Activated T-cell treated with anti-CD3 and anti-CD28 coated beads, Interleukin-2, amount 50 U/mL, for 72 hours (primary cell): ENCODE measurements at places on chromosomes 11 and 22. TPM values are rescaled to one million over a fixed set of nuclear protein-coding genes. Genes with fewer than 3 reads are reported as not detected.

DNA sequence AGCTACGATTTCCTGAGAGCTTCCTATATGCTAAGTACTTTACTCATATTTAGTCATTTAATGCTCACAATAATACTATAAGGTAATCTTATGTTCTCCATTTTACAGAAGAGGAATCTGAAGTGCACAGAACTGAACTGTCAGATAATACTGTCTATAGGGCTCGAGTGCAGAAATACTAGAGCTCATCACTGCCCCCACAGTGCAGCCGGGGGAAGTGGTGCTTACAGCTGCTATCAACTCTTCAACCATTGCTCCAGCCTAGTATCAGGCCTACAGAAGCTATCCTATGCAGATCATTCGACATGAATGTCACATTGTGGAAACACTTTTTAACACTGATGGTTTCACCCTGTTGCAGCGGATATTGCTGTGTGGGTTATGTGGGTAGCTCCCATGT, 929.9 kb downstream of the NTM start:
- no peaks in the 10 kb centered on the region for H3K27me3 ChIP-seq
- DNase-seq, result no peak
- no peaks in the 10 kb centered on the region for H3K36me3 ChIP-seq
- no peak overlapping the region for H3K27ac ChIP-seq
- H3K4me3 ChIP-seq, result no peak overlapping the region

- no peaks in the 10 kb centered on the region for H3K27me3 ChIP-seq
- H3K27ac ChIP-seq, result no peak overlapping the region
- H3K36me3 ChIP-seq, result no peaks in the 10 kb centered on the region
- no peak for DNase-seq
Observed at GRCh38 chr11:131522851-131523250, 152.4 kb downstream of the NTM start.

DNA sequence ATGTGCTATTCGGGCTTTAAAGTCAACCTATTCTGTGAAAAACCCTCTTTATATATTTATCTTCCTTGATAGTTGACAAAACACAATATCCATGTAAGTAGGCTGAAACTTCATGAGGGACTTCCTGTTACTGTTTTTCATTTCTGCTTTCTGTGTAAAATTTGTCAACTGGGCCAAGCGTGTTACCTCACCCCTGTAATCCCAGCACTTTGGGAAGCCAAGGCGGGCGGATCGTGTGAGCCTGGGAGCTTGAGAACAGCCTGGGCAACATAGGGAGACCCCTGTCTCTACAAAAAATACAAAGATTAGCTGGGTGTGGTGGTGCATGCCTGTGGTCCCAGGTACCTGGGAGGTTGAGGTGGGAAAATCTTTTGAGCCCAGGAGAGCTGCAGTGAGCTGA, 66.5 kb upstream of the SLC25A18 start:
- no peak overlapping the region for H3K4me3 ChIP-seq
- no peak for DNase-seq
- peaks cover 6% of the 10 kb centered on the region for H3K4me1 ChIP-seq
- no peaks in the 10 kb centered on the region for H3K36me3 ChIP-seq
- H3K27ac ChIP-seq, result no peak overlapping the region

GRCh38 chr11:92972248-92972647, 2.8 kb downstream of the MTNR1B start:
- no peak overlapping the region for H3K4me3 ChIP-seq
- H3K36me3 ChIP-seq, result no peaks in the 10 kb centered on the region
- no peak overlapping the region for H3K27ac ChIP-seq
- no peak for DNase-seq
- peaks cover 38% of the 10 kb centered on the region for H3K27me3 ChIP-seq

GRCh38 chr11:81253244-81253643, 1480.4 kb downstream of the FAM181B start:
- H3K27ac ChIP-seq, result no peak overlapping the region
- DNase-seq, result no peak
- H3K4me3 ChIP-seq, result no peak overlapping the region
- H3K36me3 ChIP-seq, result no peaks in the 10 kb centered on the region
- no peaks in the 10 kb centered on the region for H3K4me1 ChIP-seq
- no peaks in the 10 kb centered on the region for H3K27me3 ChIP-seq

DNA sequence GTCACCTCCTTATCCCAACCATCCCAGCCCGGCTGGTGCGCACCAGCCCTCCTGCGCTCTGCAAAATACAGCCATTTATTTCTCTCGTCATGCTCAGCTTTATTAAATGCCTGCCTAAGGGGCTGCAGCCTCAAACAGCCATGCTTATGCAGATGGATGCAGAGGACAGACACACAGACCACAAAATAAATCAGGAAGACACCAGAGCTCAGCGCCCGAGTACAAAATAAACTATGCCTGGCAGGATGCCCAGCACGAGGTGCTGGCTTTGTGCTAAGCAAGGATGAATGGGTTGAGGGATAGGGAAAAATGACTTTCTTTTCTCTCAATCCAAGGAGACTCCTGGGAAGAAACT, 70.5 kb downstream of the RPUSD4 start:
- no peak overlapping the region for H3K27ac ChIP-seq
- H3K4me1 ChIP-seq, result no peaks in the 10 kb centered on the region
- H3K27me3 ChIP-seq, result peaks cover 18% of the 10 kb centered on the region
- no peak for DNase-seq
- H3K4me3 ChIP-seq, result no peak overlapping the region

DNA sequence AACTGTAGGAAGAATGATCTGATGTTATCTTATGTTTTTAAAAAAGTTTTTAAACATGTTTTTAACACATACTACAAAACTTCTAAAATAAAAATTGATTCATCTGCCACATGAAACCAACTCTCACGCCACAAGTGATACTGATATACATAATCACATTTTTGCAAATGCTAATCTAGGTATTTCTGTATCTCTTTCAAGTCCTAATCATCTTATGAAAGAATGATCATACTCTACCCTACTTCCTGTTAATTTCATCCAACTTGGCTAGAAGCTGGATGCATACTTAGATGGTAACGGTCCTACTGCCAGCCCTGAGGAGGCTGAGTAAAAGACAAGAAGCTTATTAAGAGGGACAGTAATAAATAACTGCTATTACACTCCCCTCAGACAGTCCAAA, 19.2 kb downstream of the THAP12 start:
- H3K4me1 ChIP-seq, result peaks cover 35% of the 10 kb centered on the region
- H3K27me3 ChIP-seq, result no peaks in the 10 kb centered on the region
- H3K36me3 ChIP-seq, result peaks cover 33% of the 10 kb centered on the region
- DNase-seq, result no peak
- H3K27ac ChIP-seq, result no peak overlapping the region

- H3K4me1 ChIP-seq, result peaks cover 20% of the 10 kb centered on the region
- H3K36me3 ChIP-seq, result no peaks in the 10 kb centered on the region
Observed at GRCh38 chr11:85844439-85845123, 10.6 kb upstream of the CCDC83 start.

- DNase-seq, result peak; percentile 25
- no peak overlapping the region for H3K4me3 ChIP-seq
- peak overlapping the region; percentile 6 for H3K27ac ChIP-seq
- peaks cover 5% of the 10 kb centered on the region for H3K27me3 ChIP-seq
- no peaks in the 10 kb centered on the region for H3K4me1 ChIP-seq
Observed at GRCh38 chr11:60563553-60564235, 48.5 kb downstream of the MS4A13 start.

DNA sequence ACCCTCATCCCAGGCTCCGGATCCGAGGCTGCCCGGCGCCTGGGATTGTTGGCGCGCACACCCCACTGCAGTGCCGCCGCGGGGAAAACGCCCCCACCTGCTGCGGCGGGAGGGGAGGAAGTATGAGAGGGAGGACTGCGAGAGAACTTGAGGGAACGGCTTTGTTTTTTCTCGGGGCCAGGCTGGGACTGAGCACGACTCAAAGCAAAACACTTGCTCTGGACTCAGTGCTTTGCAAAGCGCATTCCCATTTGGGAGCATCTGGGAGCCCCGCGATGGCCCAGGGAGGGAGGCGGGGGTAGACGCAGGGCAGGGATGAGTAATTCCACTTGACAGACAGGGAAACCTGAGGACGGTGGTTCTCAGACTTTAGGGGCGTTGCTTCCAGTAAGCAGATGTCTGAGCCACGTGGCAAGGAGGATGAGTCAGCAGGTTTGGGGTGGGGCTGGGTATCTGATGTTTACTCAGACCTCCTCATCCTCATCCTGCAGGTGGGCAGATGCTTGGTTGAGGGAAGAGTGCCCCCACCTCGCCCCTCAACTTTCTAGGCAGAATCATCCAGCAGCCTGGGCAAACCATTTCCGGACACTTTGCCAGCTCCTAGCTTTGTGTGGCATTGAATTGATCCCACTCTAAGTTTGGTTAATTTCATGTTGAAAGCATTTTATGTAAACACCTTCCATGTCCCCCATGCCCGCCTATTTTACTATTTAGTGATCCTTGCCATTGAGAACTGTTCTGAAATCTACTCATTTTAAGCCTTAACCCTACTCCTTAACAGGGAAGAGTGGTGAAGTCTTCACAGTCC, 1.5 kb downstream of the MIAT start:
- peak overlapping the region; percentile 95 for H3K4me3 ChIP-seq
- no peaks in the 10 kb centered on the region for H3K27me3 ChIP-seq
- DNase-seq, result peak; percentile 87

GRCh38 chr22:35686298-35686697, 31.4 kb upstream of the APOL5 start:
- peaks cover 3% of the 10 kb centered on the region for H3K36me3 ChIP-seq
- DNase-seq, result no peak
- no peak overlapping the region for H3K27ac ChIP-seq
- no peaks in the 10 kb centered on the region for H3K27me3 ChIP-seq

DNA sequence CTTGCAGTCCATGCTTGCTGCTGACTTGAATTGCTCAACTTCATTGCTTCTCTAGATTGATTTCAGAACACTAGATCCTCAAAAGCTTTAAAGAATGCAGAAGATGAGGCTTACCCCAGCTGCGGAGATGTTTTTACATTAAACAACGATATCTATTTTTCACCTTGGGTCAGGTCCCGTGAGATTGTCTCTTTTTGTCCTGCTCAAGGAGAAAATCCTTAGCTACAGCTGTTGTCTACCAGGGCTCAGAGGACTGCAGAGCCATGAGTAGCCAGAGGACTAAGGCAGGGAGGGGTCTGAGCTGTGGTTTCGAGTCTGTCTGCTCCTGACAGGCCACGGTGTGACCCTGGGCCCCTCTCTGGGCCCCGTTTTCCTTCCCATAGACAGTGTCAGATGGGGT, 51.4 kb downstream of the PKNOX2 start:
- no peaks in the 10 kb centered on the region for H3K36me3 ChIP-seq
- no peak overlapping the region for H3K4me3 ChIP-seq
- H3K4me1 ChIP-seq, result no peaks in the 10 kb centered on the region
- no peak for DNase-seq
- H3K27ac ChIP-seq, result no peak overlapping the region

DNA sequence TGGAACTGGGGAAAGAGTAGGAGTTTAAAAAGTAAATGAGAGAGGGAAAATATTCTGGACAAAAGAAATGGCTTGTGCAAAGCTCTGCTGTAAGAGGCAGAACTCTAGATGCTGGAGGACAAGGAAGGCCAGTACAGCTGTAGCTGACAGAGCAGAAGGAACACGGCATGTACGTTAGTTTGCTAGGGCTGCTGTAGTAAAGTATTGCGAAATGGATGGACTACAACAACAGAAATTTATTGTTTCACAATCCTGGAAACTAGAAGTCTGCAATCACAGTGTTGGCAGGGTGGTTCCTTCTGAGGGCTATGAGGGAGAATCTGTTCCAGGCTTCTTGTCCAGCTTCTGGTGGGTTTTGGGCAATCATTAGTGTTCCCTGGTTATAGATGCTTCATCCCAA, 454.4 kb downstream of the NTM start:
- no peak overlapping the region for H3K27ac ChIP-seq
- H3K36me3 ChIP-seq, result no peaks in the 10 kb centered on the region
- H3K4me3 ChIP-seq, result no peak overlapping the region
- H3K27me3 ChIP-seq, result no peaks in the 10 kb centered on the region

DNA sequence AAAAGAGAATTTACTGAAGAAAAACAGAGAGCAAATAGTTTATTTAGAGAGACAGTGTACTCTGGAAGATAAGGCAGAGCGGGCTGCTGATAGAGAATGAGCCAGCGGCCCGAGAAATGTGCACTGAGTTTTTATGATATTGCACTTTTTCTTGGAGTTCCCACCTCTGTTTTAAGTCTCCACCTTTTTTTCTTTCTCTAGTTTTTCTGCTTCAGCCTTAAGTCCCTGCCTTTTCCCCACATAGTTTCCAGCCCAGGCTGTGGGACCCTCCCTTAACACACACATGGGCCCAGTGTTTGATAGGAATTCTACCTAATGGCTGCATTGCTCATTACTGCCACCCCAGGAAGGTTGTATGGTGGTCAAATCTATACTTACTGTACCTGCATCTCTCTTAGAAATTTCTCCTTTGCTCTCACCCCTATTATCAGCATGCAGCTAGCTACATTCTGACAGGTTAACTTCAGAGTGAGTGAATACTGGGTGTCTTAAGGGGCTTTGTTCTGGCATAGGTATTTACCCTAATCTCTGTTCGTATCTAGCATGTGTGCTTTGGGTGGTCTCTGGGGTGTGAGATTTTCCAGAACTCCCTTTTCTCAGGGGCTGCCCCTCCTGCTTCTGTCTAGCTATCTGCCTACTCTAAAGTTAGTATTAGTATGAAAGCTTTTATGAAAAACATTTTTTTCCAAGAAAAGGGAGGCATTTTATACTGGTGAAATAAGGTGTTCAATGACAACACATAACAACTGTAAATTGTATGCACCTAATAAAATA, 127.3 kb upstream of the TOP3B start:
- no peak for DNase-seq
- peaks cover 18% of the 10 kb centered on the region for H3K4me1 ChIP-seq
- no peaks in the 10 kb centered on the region for H3K36me3 ChIP-seq
- no peak overlapping the region for H3K27ac ChIP-seq
- peaks cover 7% of the 10 kb centered on the region for H3K27me3 ChIP-seq
- no peak overlapping the region for H3K4me3 ChIP-seq

BTG4 gene
- total RNA-seq, result not detected

B4GALNT4 gene
- total RNA-seq, result 2.1 TPM

TYR gene
- not detected for total RNA-seq

PRR33 gene
- total RNA-seq, result not detected

RNF215 gene
- 8.4 TPM for total RNA-seq

SLC16A8 gene
- total RNA-seq, result not detected

CRYBB2 gene
- 0.51 TPM for total RNA-seq

OR2AG2 gene
- not detected for total RNA-seq

APOL3 gene
- 55.6 TPM for total RNA-seq
